ENCODE measurements at places on chromosomes 2 and 18.

GRCh38 chr2:190717764-190718651 is 69.1 kb downstream of the NAB1 start:
- DNase-seq: no peak

- DNase-seq: no peak
These were observed 5.8 kb downstream of the BIN1 start for GRCh38 chr2:127101048-127101611.

- no peak for DNase-seq
These were observed 104.9 kb downstream of the EIPR1 start for GRCh38 chr2:3272761-3273160.

DNA sequence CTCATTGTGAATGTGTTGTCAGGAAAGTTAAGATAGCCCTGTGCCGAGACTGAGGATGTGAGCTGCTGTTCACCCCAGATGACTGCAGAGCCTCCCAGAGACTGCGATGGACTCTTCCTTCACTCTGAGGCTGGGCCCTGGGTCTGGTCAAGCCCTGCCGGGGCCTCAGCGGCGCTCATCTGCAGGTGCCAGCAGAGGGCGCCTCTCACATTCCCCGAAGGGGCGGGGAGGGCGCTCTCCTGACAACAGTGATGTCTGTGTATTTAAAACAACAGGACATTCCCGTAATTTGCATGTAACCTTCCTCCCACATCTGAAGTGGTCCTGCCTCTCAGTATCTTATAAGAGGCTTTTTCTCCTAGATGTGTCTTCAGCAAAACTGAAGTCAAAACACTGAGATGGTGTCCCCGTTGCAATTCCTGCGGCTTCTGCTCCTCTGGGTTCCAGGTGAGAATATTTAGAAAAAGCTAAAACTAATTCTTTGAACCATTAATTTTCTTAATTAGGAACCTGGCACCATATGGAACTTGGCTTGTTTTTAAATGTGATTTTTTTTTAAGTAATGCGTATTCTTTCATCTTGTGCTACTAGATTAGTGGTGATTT is 1377.9 kb downstream of the RPIA start:
- DNase-seq: no peak

GRCh38 chr2:28751252-28751955 is at the start of gene PPP1CB:
PPP1CB (plus strand) TSS chr2:28751830; CDS start chr2:28752125, 295 bp downstream.
- peak; percentile 97 for DNase-seq

GRCh38 chr2:151137526-151137925 is 124.1 kb downstream of the RBM43 start:
- DNase-seq: no peak

DNA sequence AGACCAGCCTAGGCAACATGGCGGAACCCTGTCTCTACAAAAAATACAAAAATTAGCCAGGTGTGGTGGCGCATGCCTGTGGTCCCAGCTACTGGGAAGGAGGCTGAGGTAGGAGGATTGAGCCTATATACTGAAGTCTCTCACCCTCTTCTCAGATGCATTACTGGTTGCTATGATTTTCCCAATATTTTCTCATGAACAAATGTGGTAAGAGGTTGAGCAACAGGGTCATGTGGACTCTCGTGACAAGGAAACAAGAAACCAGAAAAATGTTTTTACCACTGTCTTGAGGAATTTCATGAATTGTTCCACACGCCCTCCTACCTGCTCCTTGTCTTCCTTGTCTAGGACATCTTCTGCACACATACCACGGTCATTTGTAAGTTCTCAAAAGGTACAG is 12.4 kb downstream of the LMAN2L start:
- DNase-seq: no peak

GRCh38 chr18:63267975-63268721 is 51.4 kb downstream of the BCL2 start:
- no peak for DNase-seq

DNA sequence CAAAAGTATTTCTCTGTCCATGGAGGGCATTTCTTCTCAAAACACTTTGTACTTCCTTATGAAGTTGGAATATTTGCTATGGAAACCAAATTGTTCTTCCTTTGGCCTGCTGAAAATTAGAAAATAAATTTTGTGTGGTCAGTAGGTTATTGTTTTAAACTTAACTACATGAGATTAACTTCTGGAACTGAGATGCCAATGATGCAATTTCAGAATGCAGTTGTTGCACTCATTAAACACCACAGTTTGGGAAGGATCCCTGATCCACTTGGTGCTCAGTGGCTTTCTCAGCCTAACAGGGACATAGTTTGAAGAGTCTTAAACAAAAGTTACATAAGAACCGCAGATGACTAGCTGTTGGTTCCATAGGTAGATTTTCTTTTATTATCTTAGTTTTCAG is 23.3 kb upstream of the IL1R1 start:
- no peak for DNase-seq

Data from CD4-positive, alpha-beta T cell treated with Interleukin-17A for 1 hour (primary cell).